ENCODE measurements at places on chromosomes 7 and 10.

DNA sequence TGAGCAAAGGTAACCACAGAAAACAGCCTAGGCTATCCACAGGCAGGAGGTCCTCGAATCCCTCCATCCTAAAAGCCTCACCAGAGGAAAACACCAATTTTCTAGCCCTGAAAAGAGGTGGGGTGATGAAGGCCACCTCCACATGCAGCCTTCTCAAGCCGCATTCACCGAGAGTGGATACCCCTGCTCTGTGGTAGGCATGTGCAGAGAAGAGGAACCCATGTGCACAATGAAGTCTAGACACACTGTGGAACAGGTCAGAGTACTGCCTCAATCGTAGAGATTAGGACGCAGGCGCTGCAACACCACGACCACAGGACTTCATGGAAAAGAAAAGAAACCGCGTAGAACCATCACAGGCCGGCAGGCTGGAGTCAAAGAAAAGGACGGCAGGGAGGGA is 38.8 kb downstream of the GRB10 start:
- no peak for DNase-seq

DNA sequence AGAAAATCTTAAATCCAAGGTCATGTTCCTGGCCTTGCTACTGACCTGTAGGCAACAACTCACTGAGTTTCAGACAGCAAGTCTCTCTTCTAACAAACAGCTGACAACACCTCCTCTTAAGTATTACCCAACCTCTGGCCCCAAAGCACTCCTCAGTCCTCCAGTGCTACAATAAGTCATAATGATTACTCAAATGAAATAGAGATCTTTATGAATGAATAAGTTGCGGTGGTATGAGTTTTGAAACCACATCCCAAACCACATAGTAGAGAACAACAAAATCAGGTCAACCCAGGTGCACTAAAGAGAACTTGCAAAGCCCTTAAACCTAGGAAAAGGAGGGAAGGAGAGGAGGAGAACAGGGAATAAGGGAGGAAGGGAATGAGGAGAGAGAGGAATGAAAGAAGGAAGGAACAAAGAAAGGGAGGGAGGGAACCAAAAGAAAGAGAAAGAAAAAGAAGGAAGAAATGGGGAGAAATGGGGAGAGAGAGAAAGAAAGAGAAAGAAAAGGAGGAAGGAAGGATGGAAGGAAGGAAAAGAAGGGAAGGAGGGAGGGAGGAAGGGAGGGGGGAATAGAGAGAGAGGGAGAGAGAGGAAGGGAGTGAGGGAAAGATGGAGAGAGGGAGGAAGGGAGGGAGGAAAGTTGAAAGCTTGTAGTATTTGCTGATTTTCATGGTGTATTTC is 142.8 kb upstream of the CALCR start:
- no peak for DNase-seq

- DNase-seq = peak; percentile 57
Measured at GRCh38 chr10:34967335-34967880, 122.7 kb downstream of the CUL2 start.

DNA sequence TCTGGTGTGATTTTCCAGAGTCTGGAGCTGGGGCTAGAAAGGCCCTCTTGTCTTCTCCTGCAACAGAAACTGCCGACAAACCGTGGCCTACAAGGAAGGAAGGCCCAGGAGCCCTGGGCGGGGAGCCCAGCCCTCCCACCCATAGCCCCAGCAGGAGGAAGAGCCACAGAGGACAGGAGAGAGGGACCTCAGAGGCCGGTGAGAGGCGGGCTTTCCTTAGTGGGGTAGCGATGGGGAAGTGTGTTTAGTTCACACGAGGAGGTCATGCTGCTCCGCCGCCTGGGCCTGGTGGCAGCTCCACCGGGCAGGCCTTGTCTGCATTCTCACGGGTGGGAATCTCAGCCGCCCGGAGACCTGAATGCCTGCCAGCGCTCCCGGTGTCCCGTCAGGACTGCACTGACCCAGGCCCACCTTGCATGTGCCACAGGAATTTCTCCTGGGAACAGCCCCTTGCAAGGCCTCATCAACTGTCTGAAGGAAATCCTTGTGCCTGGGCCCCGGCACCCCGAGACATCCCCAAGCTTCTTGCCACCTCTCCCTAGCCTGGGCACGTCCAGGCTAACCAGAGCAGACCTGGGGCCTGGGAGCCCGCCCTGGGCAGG is 50.9 kb downstream of the ZNF467 start:
- DNase-seq = no peak

DNA sequence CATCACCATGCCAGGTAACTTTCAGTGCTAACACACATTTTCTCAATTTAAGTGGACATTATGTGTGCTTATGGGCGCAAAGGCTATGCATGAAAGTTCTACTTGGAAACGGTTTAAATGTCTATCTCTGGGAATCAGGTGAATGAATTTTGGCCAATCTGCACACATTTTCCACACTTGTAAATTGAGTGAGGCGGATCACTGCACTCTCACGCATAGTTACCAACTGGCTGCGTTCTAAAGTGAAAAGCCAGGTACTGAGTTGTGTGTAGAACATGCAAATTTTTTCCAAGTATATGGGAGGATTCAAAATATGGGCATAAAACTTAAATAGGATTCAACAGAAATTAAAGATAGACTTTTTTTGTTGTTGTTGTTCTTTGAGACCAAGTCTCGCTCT is 323.7 kb downstream of the RNLS start:
- no peak for DNase-seq

DNA sequence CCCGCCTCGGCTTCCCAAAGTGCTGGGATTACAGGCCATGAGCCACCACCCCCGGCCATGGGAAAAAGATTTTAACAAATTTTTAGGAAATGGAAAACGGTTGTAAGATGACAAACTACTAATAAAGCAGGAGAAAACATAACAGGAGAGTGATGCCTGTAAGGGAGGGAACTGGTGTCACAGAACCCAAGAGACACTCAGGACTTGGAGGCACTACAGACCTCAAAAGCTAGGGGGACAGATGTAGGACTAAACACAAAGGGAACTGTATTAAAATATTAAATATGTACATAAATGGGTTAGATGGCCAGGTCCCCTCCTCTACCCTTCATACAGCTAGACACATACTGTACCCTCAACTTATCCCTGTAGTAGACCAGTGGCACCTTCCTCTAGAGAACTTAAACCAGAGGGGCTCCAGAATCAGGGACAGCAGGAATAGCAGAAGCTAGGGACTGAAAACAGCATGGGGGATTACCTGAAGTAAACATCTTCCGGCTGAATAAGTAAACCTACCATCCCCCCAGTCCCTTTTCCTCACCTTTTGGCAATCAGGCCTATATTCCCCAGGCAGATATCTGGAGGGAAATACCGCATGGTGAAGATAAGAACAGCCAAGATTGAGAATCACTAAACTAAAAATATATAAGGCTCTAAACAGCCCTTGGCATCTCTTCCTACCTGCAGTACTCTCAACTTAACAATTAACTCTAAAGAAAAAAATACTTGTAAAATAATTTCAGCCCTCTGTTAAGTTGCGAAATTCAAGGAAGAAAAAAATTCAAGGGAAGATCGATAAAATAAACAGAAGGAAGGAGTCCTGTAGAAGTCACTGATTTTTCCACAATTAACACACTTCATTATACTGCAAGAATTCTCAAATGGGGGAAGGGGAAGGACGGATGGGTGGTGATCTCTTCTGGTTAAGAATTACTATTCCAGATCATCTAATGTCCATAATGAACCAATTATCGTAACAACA is 15.5 kb downstream of the TM9SF3 start:
- no peak for DNase-seq

GRCh38 chr7:139871331-139871730 is 42.3 kb downstream of the TBXAS1 start:
- peak; percentile 43 for DNase-seq

- DNase-seq = no peak
Measured at GRCh38 chr7:142057101-142057500, 54.4 kb upstream of the MGAM2 start.

GRCh38 chr10:11936389-11937152 is 106.0 kb downstream of the UPF2 start:
- DNase-seq = no peak

- DNase-seq = no peak
Measured at GRCh38 chr10:81730891-81731290, 144.1 kb upstream of the NRG3 start.

DNA sequence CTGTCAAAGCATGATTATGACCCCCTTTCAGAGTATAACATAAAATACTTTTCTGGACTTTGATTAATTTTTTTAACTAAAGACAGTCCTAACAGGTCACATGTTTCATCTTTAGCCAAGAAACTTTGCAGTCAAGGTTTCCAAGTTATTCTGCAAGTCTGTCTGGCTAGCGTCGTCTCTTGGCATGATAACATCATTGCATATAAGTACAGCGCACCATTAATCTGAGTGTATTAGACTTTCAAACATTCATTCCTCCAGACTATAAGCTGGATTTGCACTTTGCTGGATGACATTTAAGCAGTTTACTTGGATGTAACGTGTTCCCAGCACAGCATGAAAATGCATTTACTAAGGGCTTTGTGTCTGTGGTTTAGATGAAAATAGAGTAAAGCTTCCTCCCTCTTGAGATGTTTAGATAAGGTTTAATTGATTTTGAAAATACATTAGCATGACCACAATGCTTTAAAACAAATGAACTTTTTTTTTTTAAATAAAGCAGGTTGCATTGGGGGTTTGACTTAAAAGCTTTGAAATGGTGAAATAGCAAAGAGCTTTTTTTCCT is 349.0 kb upstream of the MTPN start:
- DNase-seq = no peak

Data from fibroblast of skin of left quadriceps (primary cell).